ENCODE measurements at places on chromosomes 12 and 14.

DNA sequence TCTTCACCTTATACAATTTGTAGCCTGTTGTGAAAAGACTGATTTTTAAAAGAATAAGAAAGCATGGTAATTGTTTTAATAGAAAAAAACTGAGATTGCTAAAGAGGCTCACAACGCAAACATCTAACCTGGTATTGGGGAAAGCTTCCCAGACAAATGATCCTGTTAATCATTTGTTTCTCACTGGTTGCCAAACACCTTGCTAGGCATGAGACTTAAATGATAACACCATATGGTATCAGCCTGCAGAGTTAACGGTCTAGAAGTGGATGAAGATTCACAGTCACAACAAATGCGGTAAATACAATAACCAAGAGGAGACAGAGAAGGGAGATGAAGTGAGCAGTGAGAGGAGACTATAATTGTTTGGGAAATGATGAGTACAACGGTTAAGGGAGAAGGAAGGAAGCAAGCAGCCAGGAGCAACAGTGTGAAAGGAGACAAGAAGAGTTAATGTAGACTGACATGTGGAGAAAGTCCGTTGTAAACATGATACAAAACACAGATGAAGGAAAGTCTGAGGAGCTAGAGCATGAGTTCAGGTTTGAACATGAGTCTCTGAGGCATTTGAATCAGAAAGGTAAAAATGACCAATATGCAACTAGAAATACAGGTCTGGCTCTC lies 19.8 kb downstream of the GXYLT1 start:
- DNase-seq: no peak

DNA sequence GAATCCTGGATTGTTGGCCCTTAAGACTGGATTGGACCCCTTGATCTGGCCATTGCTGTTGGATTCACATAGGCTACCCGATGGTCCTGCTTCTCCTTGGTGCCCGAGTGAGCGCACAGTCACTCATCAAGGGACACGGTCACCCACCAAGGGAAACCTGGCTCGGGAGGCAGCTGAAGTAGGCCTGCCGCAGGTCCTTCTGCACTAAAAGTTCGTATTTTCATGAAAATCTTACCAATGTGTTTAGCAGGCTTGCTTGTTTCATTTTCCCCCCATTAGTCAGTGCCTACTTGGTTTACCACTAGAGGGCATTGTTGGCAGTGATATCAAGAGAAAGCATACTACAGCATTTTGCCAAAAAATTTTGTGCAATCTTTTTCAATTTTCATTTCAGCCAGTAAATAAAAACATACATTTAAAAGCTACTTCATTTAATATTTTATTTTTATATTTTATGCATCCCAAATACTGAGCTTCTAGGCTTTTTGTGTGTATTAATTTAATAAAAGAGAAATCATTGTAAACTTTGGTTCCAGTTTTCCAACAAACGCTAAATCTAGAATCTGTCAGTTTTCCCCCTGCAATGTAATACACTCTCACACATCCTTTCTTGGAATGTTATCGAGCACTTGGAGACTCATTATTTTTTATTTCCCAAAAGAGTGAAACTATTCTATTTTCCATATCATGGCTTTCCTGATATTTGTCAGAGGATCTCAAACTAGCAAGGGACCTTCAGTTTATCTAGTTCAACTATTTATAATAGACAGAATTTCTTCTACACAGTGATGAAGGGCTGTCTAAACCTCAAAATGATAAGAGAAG lies 116.7 kb downstream of the LMNTD1 start:
- no peak for DNase-seq

DNA sequence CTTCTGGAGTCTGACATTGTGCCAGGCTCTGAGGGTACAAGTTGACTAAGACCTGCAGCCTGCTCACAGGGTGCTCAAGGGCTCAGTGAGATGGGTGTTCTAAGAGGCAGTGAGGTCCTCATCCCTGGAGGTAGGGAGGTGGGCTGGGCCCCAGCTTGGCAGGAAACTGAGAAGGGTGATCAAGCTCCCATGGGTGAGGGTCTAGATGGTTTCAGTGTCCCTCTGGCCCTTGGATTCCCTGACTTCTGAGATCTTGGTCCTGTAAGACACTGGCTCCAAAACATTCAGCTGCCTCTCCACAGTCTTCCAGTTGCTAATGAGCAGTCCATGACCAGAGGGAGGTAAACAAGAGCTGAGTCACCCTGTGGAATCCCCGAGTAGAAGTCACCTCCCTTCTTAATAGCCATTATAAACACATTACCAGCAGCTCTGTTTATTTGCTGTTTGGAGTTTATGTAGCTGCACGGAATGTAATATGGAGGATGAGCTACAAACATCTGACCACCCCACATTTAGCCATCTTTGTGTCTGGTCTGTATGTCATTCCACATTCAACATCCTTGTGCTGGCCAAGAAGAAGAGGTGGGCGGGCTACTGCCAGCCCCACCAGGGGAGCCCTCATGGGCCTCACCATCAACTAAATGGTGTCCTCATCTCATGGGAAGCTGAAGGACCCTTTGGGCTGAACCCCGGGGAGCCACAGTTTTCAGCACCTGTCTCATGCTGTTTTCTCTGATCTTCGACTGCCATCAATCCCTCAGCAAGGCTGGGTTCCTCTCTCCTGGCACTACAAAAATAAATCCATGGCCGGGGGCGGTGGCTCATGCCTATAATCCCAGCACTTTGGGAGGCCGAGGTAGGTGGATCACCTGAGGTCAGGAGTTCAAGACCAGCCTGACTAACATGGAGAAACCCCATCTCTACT lies 37.2 kb upstream of the BDKRB2 start:
- DNase-seq: no peak

DNA sequence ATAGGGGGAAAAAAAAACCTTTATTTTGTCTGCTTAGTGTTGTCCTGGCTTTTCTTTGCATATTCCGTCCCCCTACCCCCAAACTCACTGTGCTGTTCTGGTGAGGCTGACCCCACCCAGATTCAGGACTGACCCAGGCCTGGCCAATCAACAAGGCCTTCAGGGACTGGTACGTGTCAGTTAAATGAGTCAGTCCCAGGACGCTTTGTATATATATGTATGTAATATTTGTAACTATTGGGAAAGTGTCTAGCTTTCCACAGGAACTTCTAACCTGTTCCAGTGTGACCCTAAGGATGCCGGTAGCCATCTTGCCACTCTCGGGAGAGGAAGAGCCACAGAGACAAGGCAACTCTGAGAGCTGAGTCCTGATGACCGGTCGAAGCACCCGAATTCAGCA lies 107.4 kb downstream of the VCPKMT start:
- DNase-seq: no peak

- DNase-seq: no peak
Observed at GRCh38 chr12:115456946-115457689, 773.1 kb upstream of the TBX3 start.

GRCh38 chr14:80055667-80056496 lies 155.4 kb downstream of the DIO2 start:
- no peak for DNase-seq

- no peak for DNase-seq
Observed at GRCh38 chr12:93585247-93585646, 12.8 kb downstream of the SOCS2 start.

DNA sequence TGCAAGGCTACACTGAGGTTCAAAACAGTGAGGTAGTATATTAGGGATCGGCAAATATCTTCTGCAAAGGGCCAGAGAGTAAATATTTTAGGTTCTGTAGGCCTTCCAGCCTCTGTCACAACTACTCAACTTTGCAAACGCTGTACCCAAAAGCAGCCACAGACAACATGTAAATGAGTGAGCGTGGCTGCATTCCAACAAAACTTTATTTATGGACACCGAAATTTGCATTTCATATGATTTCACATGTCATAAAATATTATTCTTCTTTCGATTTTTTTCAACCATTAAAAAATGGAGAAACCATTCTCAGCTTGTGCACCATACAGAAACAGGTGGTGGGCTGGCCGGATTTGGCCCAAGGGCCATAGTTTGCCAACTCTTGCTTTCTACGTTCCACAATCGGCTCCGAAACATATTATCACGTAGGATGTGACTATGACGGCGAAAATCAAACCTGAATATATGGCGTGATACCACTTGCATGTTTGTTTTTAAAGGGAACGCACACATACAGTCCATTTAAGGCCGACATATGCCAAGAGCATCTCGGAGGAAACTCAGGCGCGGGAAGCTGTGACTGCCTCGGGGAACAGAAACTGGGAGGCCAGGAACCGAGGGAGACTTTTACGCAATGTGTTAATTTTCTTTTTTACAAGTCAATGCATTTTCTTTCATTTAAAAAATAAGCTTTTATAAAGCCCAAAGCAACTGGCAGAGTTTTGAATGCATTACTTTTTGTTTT lies 7.1 kb downstream of the NCOR2 start:
- no peak for DNase-seq

GRCh38 chr14:79730953-79731352 lies 480.4 kb downstream of the DIO2 start:
- no peak for DNase-seq

DNA sequence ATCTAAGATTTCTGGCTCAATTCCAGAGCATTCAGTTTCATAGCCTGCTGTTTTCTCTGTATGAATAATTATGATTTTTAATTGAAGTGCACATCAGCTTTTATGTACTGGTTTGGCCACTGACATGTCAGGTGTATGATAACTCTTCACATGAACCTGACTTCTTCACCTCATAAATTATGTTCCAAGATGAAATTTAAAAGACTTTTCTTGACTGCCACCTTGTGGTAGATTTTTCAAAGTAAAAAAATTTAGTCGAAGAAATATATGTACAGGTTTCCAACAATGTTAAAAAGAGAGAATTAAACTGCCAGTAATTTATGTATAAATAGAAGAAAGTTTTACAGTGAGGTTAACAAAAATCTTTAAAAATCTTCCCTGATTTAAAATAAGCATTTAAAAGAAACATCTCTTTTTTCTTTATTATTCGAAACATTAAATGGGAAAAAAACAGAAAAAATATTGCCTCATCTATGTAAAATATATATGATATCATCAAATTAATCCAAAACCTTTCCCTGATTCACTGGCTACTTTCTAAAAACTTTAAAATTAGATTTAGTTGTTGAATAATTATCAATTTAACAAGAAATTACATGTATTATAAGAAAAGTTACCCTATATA lies 124.9 kb upstream of the ATXN7L3B start:
- no peak for DNase-seq

- DNase-seq: no peak
Observed at GRCh38 chr12:51391283-51392123, at the start of gene GALNT6. TSS of gene GALNT6 (minus strand) at chr12:51391406. CDS start at chr12:51379781, 11,625 bp downstream.

- no peak for DNase-seq
Observed at GRCh38 chr14:93960108-93960475, 16.3 kb downstream of the ASB2 start.

GRCh38 chr14:97276573-97276972 lies 479.4 kb downstream of the VRK1 start:
- DNase-seq: no peak

DNA sequence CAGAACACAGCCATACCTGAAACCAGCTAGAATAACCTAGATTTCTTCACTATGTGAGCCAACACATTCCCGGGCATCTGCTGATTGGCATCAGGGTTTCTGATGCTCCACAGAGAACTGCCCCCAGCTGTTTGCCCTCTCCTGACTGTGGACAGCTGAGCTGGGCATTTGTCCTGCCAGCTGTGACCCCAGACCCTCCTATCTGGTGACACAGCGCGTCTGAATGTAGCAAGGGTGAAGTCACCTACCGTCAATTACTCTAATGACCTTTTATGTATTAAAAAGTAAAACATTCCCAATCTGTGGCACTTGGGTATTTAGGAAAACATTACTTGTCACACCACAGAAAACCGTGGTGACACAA lies 29.7 kb upstream of the SFSWAP start:
- no peak for DNase-seq

GRCh38 chr12:91381309-91381804 lies 198.7 kb upstream of the DCN start:
- DNase-seq: no peak

DNA sequence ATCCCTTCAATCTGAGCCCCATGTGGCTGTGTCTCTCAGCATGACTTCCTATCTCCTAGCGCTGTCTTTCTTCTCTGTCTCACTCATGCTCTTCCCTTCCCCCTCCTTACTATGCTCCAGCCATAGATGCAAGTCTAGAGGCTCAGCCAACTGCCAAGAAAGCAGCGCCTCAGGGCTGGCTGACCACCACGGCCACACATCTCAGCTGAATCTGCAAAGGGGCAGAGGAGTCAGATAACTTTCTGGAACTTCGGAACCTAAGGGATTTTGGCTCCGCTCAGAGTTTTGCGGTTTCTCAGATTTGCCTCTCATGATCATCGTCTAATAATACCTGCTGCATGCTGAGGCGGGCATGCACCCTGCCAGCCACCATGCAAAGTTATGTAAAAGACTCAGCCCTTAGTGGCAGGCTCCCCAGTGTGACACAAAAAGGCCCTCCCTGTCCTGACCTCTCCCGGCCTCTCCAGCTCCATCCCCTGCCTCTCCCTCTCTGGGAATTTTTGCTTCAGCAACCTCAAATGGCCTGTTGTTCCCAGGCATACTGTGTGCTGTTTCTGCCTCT lies 5.0 kb upstream of the FGF6 start:
- no peak for DNase-seq

DNA sequence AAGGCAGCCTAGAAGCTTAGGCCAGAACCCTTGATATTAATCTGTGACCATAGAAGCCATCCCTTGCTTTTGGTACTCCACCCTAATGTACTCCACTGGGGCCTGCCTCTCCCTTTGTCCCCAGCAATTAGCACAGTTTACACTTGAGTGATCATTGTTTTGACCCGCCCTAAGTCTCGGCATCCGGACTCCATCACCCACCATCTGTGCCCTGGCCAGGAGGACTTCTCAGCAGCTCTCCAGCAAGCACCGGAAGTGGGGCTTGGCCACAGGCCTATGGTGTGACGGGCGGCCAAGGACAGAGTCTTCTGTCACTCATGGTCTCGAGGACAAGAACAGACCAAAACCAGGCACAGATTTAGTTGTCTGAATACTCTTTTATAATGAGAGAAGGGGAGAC lies 126.5 kb upstream of the NTF3 start:
- DNase-seq: no peak
